ENCODE measurements at places on chromosomes 16 and 17. TPM values are rescaled to one million over a fixed set of nuclear protein-coding genes. Genes with fewer than 3 reads are reported as not detected.

DNA sequence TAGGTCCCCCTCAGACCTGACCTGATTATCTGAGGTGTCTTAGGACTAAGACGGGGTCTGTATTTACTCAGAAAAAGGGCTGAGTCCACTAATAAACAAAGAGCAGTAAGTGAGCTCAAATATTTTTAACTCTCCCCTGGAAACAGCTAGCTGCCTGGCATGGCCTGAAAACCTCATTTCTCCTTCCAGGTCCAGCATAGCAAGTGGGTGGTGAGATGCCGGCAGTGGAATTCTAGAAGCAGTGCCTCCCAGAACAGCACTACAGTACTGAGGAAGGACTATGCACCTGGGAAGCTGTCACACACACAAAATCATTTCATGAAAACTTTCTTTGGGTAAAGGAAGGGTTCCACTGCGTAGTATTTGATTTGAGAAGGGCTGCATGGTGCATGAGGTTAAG is 29.5 kb upstream of the CFAP20 start:
- peaks cover 7% of the 10 kb centered on the region for H3K36me3 ChIP-seq
- DNase-seq = no peak
- H3K27ac ChIP-seq = no peak overlapping the region
- no peak overlapping the region for H3K4me3 ChIP-seq
- H3K27me3 ChIP-seq = no peaks in the 10 kb centered on the region
- no peaks in the 10 kb centered on the region for H3K4me1 ChIP-seq

The AGRP gene
- not detected for total RNA-seq

The TBC1D26 gene
- total RNA-seq = 2.4 TPM

The TP53TG3C gene
- total RNA-seq = not detected

GRCh38 chr17:74838274-74838673 is 21.4 kb downstream of the GRIN2C start:
- no peak overlapping the region for H3K27ac ChIP-seq
- H3K27me3 ChIP-seq = peaks cover 8% of the 10 kb centered on the region
- no peak overlapping the region for H3K4me3 ChIP-seq
- H3K36me3 ChIP-seq = peaks cover 14% of the 10 kb centered on the region

DNA sequence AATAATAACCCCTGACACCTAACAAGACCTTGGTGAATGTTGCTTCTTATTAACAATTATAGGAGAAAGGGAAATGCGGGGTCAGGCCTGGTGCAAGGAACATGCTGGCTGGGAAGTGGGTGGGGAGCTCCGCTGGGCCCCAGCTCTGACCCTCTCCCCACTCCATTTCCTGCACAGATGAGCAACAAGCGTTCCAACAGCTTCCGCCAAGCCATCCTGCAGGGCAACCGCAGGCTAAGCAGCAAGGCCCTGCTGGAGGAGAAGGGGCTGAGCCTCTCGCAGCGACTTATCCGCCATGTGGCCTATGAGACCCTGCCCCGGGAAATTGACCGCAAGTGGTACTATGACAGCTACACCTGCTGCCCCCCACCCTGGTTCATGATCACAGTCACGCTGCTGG is 23.0 kb downstream of the RHBDL3 start:
- peaks cover 4% of the 10 kb centered on the region for H3K36me3 ChIP-seq
- H3K4me3 ChIP-seq = no peak overlapping the region
- H3K4me1 ChIP-seq = peaks cover 26% of the 10 kb centered on the region
- peaks cover 6% of the 10 kb centered on the region for H3K27me3 ChIP-seq

GRCh38 chr17:66822009-66822408 is 12.9 kb upstream of the CACNG5 start:
- no peak overlapping the region for H3K4me3 ChIP-seq
- peaks cover 7% of the 10 kb centered on the region for H3K27me3 ChIP-seq
- no peak for DNase-seq
- no peak overlapping the region for H3K27ac ChIP-seq

DNA sequence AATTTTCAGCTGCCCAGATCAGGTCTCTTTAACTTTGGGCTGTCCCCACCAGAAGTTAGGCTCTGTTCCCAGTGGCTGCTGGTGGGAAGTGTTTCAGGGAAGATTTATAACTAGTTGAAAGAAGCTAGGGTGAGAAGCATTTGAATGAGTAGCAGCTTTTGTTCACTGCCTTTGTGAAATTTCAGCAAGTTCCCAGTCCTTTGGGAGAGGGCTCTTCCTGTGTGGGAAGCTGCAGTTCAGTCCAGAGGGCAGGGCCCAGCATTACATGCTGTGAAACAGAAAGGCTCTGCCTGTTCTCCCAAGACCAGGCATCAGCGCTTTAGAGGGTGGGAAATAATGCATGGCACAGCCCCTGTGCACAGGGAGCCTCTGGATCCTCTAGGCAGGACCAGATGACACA is 17.8 kb downstream of the PROCA1 start:
- no peaks in the 10 kb centered on the region for H3K4me1 ChIP-seq
- peaks cover 9% of the 10 kb centered on the region for H3K36me3 ChIP-seq
- no peak overlapping the region for H3K4me3 ChIP-seq
- no peak for DNase-seq

DNA sequence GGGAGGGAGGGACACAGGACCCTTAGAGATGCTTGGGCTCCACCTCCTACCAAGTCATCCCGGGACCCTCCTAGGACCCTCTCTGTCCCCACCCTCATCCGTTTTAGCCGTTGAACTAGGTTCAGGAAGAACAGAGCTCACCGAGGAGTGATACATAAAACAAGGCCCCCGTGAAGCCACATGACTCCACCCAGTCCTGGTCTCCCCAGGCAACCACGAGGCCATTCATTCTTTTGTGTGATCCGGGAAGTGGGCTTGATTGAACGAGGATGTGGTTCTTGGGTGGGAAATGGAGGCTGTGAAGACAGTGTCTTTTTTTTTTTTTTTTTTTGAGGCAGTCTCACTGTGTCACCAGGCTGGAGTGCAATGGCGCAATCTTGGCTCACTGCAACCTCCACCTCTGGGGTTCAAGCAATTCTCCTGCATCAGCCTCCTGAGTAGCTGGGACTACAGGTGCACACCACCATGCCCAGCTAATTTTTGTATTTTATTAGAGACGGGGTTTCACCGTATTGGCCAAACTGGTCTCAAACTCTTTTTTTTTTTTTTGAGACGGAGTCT is 14.8 kb downstream of the TRARG1 start:
- H3K4me3 ChIP-seq = no peak overlapping the region
- H3K27me3 ChIP-seq = peaks cover 13% of the 10 kb centered on the region
- no peak overlapping the region for H3K27ac ChIP-seq
- no peaks in the 10 kb centered on the region for H3K4me1 ChIP-seq
- H3K36me3 ChIP-seq = peaks cover 15% of the 10 kb centered on the region

DNA sequence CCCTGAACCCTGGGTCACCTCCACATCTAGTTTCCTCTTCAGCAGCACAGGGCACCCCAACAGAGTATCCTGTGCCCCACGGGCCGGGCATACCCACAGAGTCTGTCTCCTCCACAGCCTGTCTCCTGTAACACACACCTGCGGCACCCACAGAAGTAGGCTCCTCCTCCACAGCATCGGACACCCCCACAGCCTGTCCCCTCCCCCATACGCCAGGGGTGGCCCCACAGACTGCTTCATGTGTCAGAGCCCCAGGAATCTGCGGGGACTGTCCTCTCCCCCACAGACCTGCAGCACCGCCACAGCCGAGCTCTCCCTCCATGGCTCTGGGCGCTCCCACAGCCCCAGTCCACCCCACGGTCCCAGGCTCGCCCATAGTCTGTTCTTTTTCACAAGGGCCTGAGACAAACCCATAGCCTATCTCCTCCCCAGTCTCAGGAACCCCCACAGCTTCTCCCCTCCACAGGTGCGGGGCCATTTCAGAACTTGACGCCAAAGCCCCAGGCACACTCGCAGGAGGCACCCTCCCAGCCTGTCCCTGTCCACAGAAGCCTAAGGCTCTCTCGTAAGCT is 1.4 kb downstream of the KIAA0753 start:
- no peaks in the 10 kb centered on the region for H3K36me3 ChIP-seq
- H3K27ac ChIP-seq = no peak overlapping the region
- DNase-seq = no peak

- H3K27ac ChIP-seq = no peak overlapping the region
- no peaks in the 10 kb centered on the region for H3K36me3 ChIP-seq
- peaks cover 17% of the 10 kb centered on the region for H3K4me1 ChIP-seq
- H3K4me3 ChIP-seq = no peak overlapping the region
- peaks cover 5% of the 10 kb centered on the region for H3K27me3 ChIP-seq
Measured at GRCh38 chr17:40453881-40454612, 10.8 kb downstream of the IGFBP4 start.

- H3K27ac ChIP-seq = no peak overlapping the region
- no peak for DNase-seq
- H3K4me1 ChIP-seq = no peaks in the 10 kb centered on the region
- no peak overlapping the region for H3K4me3 ChIP-seq
- peaks cover 2% of the 10 kb centered on the region for H3K27me3 ChIP-seq
Measured at GRCh38 chr17:624341-624860, 90.2 kb downstream of the VPS53 start.

DNA sequence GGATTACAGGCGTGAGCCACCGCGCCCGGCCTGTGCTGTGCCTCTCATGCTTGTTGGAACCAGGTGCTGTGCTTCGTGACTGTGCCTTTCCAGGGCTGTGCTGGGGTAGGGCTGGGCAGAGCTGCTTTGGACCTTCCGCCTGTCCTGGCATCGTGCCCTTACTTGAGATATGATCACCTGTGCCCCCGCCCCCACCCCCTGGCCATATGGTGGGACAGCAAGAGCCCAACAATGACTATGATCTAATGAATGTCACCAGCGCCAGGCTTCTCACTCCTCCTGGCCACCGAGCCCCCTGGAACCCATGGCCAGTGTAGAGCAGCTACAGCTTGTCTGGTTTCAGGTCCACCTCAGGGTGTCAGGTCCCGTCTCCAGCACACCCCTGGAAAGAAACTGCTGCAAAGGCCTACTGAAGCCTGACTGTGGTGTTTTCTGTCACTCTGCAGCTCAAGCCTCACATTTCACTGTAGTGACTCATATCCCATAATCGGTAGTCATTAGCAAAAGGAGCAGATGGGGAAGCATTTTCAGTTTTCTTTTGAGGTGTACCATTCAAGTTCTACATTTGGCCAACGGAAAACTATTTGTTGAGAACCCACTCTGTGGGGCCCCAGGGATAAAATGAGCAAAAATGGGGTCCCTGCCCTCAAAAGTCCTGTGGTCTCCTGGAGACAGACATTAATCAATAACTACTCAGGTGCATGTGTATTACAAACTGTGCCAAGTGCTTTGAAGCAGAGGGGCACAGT is 22.1 kb downstream of the FCSK start:
- peaks cover 3% of the 10 kb centered on the region for H3K4me1 ChIP-seq
- H3K27ac ChIP-seq = no peak overlapping the region
- DNase-seq = no peak
- no peak overlapping the region for H3K4me3 ChIP-seq
- no peaks in the 10 kb centered on the region for H3K27me3 ChIP-seq

The GRAP gene
- total RNA-seq = 0.64 TPM

The RHBDF1 gene
- 25.2 TPM for total RNA-seq

GRCh38 chr17:36590082-36590481 is 1.6 kb upstream of the DHRS11 start:
- H3K27ac ChIP-seq = no peak overlapping the region
- H3K4me1 ChIP-seq = peaks cover 2% of the 10 kb centered on the region
- H3K4me3 ChIP-seq = no peak overlapping the region
- peaks cover 2% of the 10 kb centered on the region for H3K27me3 ChIP-seq
- DNase-seq = no peak
- H3K36me3 ChIP-seq = no peaks in the 10 kb centered on the region

The NPIPB9 gene
- 3.0 TPM for total RNA-seq

DNA sequence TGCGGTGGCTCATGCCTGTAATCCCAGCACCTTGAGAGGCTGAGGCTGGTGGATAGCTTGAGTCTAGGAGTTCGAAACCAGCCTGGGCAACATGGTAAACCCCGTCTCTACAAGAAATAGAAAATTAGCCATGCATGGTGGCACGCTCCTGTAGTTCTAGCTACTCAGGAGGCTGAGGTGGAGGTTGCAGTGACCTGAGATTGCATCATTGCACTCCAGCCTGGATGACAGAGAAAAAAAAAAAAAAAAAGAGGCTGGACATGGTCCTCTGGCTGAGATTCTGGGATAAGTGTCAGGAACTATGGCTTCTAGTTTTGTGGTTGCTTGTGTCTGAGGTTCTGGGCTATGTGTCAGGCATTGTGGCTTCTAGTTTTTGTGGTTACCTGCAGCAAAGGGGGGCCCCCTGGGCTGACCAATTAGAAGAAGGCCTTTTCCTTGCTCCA is 7.0 kb downstream of the KSR1 start:
- H3K4me1 ChIP-seq = peaks cover 64% of the 10 kb centered on the region
- no peak overlapping the region for H3K4me3 ChIP-seq
- DNase-seq = no peak
- peak overlapping the region; percentile 7 for H3K27ac ChIP-seq
- H3K36me3 ChIP-seq = no peaks in the 10 kb centered on the region

DNA sequence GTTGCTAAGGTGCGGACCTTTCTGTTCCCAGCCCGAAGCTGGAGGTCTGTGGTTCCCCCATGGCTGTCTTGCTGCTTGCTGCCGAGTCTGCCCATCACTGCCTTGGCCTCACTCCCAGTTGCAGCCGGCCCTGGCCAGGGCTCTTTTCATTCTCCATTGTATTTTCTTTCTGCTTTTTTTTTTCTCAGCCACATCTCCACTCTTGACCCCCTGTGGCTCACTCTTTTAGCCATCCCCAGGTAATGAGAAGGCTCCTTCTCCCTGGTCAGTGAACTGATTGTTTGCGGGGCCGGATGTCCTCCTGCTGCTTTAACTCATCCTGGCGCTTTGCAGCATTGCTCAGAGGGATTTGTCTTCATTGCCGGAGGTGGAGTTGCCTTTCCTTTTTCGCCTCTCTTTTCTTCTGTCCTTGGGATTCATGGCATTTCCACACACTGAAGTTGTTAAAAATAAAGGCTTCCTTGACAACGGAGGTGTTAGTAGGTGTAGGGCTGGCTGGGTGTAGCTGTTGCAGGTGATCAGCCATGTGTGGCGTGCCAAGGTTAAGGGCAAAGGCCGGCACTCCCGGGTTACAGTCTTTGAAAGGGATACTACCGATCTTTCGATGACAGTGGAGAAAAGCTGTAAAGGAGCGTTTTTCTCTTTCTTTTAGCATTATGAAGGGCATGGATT is 34.1 kb downstream of the MAP2K6 start:
- peak overlapping the region; percentile 77 for H3K27ac ChIP-seq
- no peaks in the 10 kb centered on the region for H3K27me3 ChIP-seq
- H3K36me3 ChIP-seq = no peaks in the 10 kb centered on the region
- peak; percentile 29 for DNase-seq
- no peak overlapping the region for H3K4me3 ChIP-seq

GRCh38 chr17:1560858-1561355 is 1.7 kb downstream of the PITPNA start:
- H3K4me3 ChIP-seq = peak overlapping the region; percentile 92
- peak overlapping the region; percentile 84 for H3K27ac ChIP-seq
- peaks cover 16% of the 10 kb centered on the region for H3K27me3 ChIP-seq
- no peak for DNase-seq
- H3K4me1 ChIP-seq = peaks cover 15% of the 10 kb centered on the region

DNA sequence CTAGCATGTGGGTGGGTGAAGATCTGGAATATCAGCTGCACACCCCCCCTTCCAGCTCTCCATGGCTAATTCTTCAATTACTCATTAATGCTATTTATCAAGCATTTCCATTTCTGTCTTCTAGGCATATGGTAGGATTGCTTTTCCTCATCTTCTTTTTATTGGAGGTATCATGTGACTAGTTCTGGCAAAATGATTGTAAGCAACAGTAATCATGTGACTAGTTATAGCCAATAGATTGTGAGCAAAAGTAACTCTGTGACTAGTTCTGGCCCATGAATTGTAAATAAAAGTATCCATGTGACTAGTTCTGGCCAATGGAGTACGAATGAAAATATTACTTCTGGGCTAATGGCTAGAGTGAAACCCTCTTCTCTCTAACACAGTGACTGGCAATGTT is 107.0 kb upstream of the TMEM132E start:
- H3K27me3 ChIP-seq = peaks cover 2% of the 10 kb centered on the region
- no peak for DNase-seq
- no peak overlapping the region for H3K4me3 ChIP-seq
- no peak overlapping the region for H3K27ac ChIP-seq
- peaks cover 25% of the 10 kb centered on the region for H3K4me1 ChIP-seq
- H3K36me3 ChIP-seq = no peaks in the 10 kb centered on the region

All from glutamatergic neuron (in vitro differentiated cells).